ENCODE measurements at places on chromosomes 5 and 9. TPM values are rescaled to one million over a fixed set of nuclear protein-coding genes. Genes with fewer than 3 reads are reported as not detected.

DNA sequence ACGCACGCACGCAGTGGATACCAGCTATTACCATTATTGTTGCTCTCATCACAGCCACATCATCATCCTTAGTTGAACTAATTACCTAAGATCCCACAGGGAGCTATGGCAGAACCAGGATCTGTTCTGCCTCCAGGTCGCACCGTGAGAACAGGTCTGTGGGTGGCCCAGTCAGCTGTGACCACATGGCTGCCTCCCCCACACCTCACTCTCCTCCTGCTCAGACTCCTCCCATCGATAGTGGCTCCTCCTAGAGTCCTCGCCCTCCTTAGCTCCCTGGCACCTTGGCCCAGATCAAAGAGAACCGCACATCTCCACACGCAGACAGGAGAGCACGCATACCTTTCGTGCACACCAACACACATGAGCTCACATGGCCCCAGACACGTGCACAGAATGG lies 32.4 kb upstream of the RPL26L1 start:
- DNase-seq, result no peak

DNA sequence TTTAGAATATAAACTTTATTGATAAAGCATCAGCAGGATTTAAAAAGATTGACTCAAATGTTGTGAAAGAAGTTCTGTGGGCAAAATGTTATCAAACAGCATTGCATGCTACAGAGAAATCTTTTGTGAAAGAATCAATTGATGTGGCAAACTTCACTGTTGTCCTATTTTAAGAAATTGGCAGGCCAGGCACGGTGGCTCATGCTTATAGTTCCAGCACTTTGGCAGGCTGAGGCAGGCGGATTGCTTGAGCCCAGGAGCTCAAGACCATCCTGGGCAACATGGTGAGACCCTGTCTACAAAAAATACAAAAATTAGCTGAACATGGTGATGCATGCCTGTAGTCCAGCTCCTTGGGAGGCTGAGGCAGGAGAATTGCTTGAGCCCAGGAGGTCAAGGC lies 17.4 kb downstream of the ZBTB43 start:
- DNase-seq, result no peak

Gene RANBP6
- total RNA-seq, result 12.1 TPM

Gene NUTM2G
- not detected for total RNA-seq

DNA sequence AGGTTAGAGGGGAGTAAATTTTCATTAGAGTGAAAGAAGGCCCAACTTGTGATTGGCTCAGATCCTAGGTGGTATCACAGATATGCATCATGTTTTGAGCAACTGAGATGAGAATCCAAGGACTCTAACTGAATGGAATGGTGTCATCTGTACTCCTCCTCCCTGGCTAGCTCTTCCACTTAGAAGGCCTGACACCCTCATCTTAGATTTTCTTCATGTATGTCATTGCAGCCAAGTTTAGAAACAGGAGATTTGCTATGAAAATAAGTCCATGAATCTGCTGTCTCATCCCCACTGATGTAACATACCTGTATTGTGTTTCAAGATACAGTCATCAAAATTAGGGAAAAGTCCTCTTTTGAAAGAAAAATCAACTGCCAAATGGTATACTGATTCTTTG lies 54.4 kb downstream of the ITGA1 start:
- DNase-seq, result no peak

Gene ANKRD34B
- not detected for total RNA-seq

Gene PRRT1B
- total RNA-seq, result not detected

DNA sequence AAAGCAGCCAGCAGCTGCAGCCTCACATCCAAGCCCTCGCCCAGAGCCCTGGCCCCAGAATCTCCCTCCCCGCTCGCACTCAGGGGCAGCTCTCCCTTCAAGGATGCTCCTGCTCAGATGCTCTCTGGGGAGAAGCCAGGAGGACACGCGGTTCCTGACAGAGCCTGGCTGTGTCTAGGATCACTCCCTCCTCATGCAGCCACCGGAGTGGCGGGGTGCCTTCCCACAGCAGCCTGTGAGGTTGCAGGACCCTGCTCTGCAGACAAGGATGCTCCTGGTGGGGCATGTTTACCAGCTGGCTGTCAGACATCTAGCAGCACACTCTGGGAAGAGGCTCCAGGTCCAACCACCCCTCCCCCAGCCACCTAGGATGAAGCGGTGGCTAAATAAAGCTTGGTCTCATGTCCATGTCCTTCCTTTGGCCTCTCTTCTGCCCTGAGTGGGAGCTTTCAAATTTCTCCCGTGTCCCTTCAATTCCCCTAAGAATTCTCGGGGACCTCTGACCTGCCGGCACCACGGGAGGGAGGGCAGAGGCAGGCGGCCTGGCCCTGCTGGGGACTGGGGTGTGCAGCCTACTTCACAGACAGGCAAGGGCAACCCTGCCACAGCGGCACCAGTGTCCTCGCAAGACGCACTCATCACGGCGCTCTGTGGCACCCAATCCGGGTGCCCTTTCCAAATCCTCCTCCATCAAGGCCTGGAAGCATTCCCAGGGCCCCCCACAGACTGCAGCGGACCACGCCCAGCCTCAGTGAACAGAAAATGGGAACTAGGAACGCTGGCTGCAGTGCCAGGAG lies 88.3 kb upstream of the SARDH start:
- no peak for DNase-seq

GRCh38 chr5:96067251-96067650 lies 105.6 kb upstream of the ELL2 start:
- no peak for DNase-seq

- DNase-seq, result no peak
These were observed 213.8 kb downstream of the ARHGAP26 start for GRCh38 chr5:142984011-142984410.
